ENCODE measurements at places on chromosomes 7 and 10. TPM values are rescaled to one million over a fixed set of nuclear protein-coding genes. Genes with fewer than 3 reads are reported as not detected.

OPN4 gene
- total RNA-seq = not detected

DNA sequence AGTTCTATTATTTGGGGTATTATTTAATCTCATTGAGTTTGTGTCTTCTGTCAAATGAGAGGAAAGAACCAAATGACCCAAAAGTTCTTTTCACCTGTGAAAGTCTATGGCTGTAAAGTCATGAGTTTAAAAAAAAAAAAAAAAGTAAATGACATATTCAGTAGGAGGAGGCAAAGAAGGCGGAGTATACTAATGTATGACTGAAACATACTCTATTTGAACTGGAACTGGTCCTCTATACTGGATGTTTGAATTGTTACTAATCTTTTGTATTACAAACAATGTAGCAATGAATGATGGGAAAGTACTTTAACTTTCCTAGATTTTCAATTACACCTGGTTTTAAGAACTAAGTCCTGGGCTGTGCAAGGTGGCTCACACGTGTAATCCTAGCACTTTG lies 24.9 kb upstream of the GSAP start:
- H3K27ac ChIP-seq = no peak overlapping the region
- peaks cover 3% of the 10 kb centered on the region for H3K4me1 ChIP-seq
- DNase-seq = no peak
- no peaks in the 10 kb centered on the region for H3K27me3 ChIP-seq
- no peaks in the 10 kb centered on the region for H3K36me3 ChIP-seq

GRCh38 chr7:142440219-142440905 lies 182.5 kb upstream of the PRSS58 start:
- H3K4me1 ChIP-seq = no peaks in the 10 kb centered on the region
- H3K4me3 ChIP-seq = no peak overlapping the region
- H3K36me3 ChIP-seq = no peaks in the 10 kb centered on the region
- H3K27me3 ChIP-seq = no peaks in the 10 kb centered on the region

GRCh38 chr10:33570495-33570894 lies 236.0 kb upstream of the NRP1 start:
- no peak for DNase-seq
- no peak overlapping the region for H3K4me3 ChIP-seq
- no peaks in the 10 kb centered on the region for H3K4me1 ChIP-seq
- H3K36me3 ChIP-seq = no peaks in the 10 kb centered on the region
- H3K27me3 ChIP-seq = no peaks in the 10 kb centered on the region

- DNase-seq = no peak
- H3K27me3 ChIP-seq = no peaks in the 10 kb centered on the region
- H3K4me3 ChIP-seq = no peak overlapping the region
- H3K36me3 ChIP-seq = peaks cover 6% of the 10 kb centered on the region
Measured at GRCh38 chr10:84510121-84510520, 181.7 kb downstream of the CCSER2 start.

All from liver (tissue), 10 donors.